ENCODE measurements at places on chromosomes 7 and 10. TPM values are rescaled to one million over a fixed set of nuclear protein-coding genes. Genes with fewer than 3 reads are reported as not detected.

DNA sequence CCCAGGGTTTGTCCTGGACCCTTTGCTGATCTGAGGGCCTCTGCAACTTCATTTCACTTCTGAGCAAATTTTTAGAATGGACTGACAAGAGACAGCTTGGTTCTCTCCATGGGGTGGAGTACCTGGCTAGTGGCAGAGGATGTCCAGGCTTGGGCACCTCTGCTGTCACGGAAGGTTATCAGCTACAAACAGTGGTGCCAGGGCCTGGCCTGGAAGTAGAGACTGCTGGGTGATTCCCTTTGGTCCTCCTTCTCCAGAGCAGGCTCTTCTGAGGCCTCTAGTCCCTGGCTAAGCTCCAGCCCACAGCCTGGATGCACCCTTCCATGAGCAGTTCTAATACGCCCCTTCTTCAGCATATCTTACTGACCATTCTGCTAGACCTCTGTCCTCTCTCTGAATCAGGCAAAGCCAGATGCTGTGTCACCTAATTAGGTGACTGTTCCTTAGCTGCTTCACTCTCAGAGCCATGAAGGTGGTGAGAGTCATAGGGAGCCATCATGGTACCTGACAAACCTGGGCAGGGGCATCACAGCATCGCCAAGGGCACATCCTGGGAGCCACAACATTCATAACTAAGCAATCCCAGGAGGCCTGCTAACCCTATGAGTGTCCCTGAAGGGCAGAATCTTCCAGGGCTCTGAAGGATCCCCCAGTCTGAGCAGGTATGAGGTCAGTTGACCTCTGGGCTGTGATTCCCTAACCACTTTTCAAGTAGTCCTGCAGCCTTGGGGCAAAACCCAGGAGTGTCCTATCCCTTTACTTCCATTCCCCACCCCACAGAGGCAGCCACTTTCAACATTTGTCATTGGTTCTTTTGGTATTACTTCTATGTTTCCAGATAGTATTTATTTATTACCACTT lies 4.0 kb downstream of the ARHGAP22 start:
- H3K27me3 ChIP-seq, result peaks cover 2% of the 10 kb centered on the region
- no peak overlapping the region for H3K27ac ChIP-seq
- no peaks in the 10 kb centered on the region for H3K36me3 ChIP-seq
- H3K4me3 ChIP-seq, result no peak overlapping the region
- DNase-seq, result no peak

Gene TMEM140
- 33.2 TPM for total RNA-seq

Gene OR13A1
- not detected for total RNA-seq

Gene TUBB8
- total RNA-seq, result 0.42 TPM

- DNase-seq, result no peak
- no peaks in the 10 kb centered on the region for H3K36me3 ChIP-seq
- no peak overlapping the region for H3K27ac ChIP-seq
- no peaks in the 10 kb centered on the region for H3K27me3 ChIP-seq
- H3K4me1 ChIP-seq, result no peaks in the 10 kb centered on the region
Observed at GRCh38 chr7:45944058-45944457, 23.0 kb upstream of the IGFBP3 start.

GRCh38 chr10:64283621-64284020 lies 762.4 kb downstream of the REEP3 start:
- H3K36me3 ChIP-seq, result no peaks in the 10 kb centered on the region
- no peaks in the 10 kb centered on the region for H3K27me3 ChIP-seq
- no peaks in the 10 kb centered on the region for H3K4me1 ChIP-seq
- no peak for DNase-seq

- H3K27me3 ChIP-seq, result no peaks in the 10 kb centered on the region
- no peaks in the 10 kb centered on the region for H3K36me3 ChIP-seq
- H3K4me1 ChIP-seq, result peaks cover 4% of the 10 kb centered on the region
- H3K27ac ChIP-seq, result peak overlapping the region; percentile 78
- peak overlapping the region; percentile 50 for H3K4me3 ChIP-seq
- no peak for DNase-seq
Observed at GRCh38 chr7:87058744-87059524, 520 bp downstream of the ELAPOR2 start.

DNA sequence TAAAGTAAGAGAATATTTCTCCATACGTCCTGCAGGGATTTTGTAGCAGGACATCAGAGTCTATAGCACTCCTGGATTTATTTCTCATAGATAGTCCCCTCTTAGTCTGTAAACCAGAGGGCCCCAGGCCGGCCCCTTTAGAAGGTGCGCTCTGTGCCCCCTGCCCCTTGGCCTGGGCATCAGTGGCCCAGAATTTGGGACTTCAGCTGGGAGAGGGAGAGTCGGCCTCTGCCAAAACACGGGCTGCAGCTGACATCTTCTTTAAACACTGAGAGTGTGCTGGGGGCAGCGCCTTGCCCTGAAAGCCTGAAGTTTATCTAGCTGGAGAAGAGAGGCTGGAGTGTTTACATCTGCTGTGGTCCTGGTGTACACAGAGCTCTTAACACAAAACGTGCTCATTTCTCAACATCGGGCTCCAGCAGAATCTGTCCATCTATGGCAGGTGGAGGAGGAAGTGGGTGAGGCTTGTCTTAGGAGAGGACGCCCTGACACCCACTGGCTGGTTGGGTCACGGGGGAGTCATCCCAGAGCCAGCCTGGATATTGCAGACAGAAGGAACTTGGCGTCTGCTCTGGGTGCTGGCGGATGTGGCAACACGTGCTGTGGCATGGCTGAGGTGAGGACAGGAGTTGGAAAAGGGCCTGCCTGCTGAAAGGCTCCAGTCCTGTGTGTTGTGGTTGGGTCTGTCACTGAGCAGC lies 5.0 kb upstream of the TACR2 start:
- no peak overlapping the region for H3K4me3 ChIP-seq
- no peak for DNase-seq
- no peaks in the 10 kb centered on the region for H3K27me3 ChIP-seq
- H3K4me1 ChIP-seq, result peaks cover 6% of the 10 kb centered on the region

Gene CDHR3
- total RNA-seq, result 8.0 TPM

Gene NANOS1
- 7.3 TPM for total RNA-seq

DNA sequence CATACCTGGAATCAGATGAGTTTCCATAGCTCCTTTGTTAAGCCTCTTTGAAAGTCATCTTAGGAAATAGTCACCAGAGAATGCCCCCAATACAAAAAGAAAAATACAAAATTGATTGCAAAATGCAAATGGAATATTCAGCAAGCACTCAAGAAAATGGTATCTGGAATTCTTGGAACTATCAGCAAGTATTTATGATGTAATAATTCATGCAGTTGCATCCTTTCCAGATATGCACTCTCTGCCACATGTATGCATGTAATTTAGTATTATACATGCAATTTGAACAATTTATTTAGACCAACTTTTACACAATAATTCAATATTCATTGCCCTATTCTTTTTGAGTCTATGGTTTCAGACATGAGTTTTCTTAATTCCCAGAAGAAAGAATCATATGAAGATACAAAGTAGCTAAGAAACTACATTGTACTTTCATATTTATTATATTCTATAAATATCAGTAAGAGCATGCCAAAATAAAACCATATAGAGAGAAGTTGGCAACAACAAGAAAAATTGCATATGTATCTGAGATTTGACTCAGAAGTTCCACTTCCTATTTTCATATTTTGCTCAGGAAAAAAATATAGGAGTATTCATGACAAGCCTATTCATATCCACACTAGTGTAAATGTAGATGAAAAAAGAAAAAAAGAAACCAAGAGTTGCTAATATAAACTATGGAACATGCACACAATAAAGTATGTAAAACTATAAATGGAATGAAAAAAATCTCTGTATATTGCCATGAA lies 338.5 kb downstream of the SEMA3D start:
- no peak for DNase-seq
- H3K27me3 ChIP-seq, result no peaks in the 10 kb centered on the region
- H3K4me1 ChIP-seq, result no peaks in the 10 kb centered on the region
- H3K4me3 ChIP-seq, result no peak overlapping the region

Gene CDNF
- 1.2 TPM for total RNA-seq

DNA sequence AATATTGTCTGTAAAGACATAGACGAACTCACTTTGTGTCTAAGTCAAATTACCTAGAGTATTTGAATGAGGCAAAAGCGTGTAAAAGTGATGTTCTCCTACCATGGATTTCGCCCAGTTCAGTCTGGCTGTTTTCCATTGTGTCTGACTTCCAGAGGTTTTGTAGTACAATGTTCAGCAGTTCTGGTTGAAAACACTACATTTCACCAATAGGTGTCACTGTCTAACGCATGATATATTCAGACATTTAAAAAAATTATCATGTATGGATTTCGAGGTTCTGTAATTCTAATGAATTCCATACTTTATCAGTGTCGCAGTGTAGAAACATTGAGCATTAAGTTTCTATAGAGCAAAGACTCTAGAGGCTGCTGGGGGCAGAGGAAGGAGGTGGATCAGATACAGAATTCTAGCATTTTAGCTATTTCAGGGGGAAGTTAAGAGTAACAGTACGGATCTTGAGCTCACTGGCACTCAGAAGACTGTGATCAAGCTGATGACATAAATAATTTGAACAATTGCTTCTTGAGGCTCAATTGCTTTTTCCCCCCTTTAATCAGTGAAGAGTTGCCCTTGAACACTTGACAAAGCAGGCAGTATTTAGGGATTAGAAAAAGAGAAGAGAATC lies 196.9 kb upstream of the RHOBTB1 start:
- no peaks in the 10 kb centered on the region for H3K36me3 ChIP-seq
- no peak for DNase-seq
- H3K4me3 ChIP-seq, result no peak overlapping the region
- no peak overlapping the region for H3K27ac ChIP-seq
- no peaks in the 10 kb centered on the region for H3K27me3 ChIP-seq

- no peaks in the 10 kb centered on the region for H3K36me3 ChIP-seq
- H3K27ac ChIP-seq, result no peak overlapping the region
- no peak overlapping the region for H3K4me3 ChIP-seq
- H3K4me1 ChIP-seq, result no peaks in the 10 kb centered on the region
- H3K27me3 ChIP-seq, result no peaks in the 10 kb centered on the region
Observed at GRCh38 chr10:110613341-110613995, 30.7 kb upstream of the RBM20 start.

DNA sequence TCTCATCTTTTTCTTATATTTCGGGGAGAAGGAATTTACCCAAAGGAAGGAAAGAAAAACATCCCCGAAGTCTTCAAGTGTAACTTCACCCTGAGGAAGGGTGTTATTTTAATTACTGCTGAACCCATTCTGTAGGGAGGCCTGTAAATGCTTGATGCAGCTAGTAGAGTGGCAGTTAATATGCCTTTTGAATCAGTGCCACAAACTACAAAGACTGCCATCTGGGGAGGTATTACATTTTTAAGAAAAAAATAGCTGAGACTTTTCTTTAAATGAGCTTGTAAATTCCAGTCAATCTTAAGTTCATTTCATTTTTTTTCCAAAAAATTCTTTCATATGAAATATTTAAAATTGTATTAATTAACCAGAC lies 233.1 kb upstream of the FERD3L start:
- H3K4me1 ChIP-seq, result peaks cover 7% of the 10 kb centered on the region
- no peak overlapping the region for H3K4me3 ChIP-seq
- no peak for DNase-seq
- H3K36me3 ChIP-seq, result no peaks in the 10 kb centered on the region
- no peaks in the 10 kb centered on the region for H3K27me3 ChIP-seq

DNA sequence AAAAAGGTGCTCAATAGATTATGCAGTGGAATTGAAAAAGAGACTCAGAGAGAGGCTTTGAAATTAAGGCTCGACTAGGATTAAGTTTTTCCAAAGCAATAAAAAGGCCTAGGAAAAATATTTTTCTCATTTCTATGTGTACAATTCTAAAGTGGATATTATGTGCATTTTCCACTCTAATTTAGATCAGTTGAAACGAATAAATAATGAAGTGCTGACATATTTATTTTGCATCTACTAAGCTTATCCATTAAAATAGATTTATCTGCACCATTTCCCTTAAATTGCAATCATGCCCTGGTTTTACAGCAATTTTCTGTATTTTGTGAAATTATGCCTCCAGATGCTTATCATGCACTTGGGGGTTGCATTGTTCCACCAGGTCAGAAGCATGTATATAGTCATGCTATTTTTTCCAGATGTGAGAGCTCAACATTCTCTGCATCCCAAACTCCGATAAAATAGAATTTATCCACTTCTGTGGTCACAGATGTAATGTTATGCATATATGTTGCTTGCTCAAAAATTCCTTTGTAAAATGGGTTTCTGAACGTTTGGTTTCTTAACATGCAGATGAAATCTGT lies 18.3 kb downstream of the FIGNL1 start:
- no peaks in the 10 kb centered on the region for H3K4me1 ChIP-seq
- H3K27me3 ChIP-seq, result no peaks in the 10 kb centered on the region
- no peak overlapping the region for H3K27ac ChIP-seq

DNA sequence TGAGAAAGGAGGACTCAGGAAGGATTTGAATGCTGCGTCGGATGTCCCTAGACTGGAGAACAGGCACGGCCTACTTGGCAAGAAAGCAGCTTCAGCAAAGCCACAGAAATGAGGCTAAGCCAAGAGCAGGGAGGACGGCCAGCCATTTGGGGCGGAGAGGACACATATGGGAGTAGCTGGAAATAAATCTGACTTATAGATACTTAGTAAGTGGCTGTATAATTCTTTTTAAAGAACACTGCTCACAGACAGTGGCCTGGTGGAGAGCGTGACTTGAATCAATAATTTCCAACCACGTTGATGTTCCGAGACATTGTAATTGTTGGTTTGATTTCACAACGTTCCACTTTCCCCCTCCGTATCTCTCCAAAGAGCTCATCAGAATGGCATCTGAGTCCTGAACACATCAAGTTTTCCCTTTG lies 67.7 kb upstream of the JCAD start:
- no peak overlapping the region for H3K4me3 ChIP-seq
- no peaks in the 10 kb centered on the region for H3K27me3 ChIP-seq

Gene CLDN3
- total RNA-seq, result not detected

DNA sequence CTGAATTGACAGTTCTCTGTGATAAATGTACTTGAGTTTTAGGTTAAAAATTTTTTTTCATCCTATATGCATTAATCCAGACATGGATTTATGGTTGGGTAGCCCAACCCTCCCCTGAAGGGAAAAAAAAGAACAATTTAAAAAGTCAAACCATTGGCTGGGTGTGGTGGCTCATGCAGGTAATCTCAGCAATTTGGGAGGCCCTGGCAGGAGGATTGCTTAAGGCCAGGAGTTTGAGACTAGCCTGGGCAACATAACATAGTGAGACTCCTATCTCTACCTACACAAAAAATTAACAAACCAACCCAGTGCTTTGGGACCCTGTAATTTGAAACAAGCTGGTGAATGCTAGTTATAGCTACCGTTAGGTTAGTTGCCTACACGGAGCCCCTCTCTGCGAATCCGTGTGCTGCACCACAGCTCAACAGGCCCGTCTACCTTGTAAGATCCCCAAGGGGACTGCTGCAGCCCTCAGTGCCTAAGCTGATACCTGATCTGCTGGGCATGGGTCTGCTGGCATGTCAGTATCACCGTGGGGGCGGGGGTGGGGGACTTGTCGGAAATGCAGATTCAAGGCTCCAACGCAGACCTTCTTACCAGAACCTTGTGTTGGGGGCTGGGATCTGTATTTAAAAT lies 32.8 kb downstream of the TSPAN14 start:
- H3K4me3 ChIP-seq, result no peak overlapping the region
- no peak for DNase-seq
- no peaks in the 10 kb centered on the region for H3K4me1 ChIP-seq
- H3K27me3 ChIP-seq, result no peaks in the 10 kb centered on the region
- peak overlapping the region; percentile 18 for H3K27ac ChIP-seq

Measured in tibial nerve (tissue), 4 donors.